ENCODE measurements at places on chromosomes 12 and 14.

- no peak for DNase-seq
Observed at GRCh38 chr14:39452680-39453079, 20.4 kb upstream of the FBXO33 start.

DNA sequence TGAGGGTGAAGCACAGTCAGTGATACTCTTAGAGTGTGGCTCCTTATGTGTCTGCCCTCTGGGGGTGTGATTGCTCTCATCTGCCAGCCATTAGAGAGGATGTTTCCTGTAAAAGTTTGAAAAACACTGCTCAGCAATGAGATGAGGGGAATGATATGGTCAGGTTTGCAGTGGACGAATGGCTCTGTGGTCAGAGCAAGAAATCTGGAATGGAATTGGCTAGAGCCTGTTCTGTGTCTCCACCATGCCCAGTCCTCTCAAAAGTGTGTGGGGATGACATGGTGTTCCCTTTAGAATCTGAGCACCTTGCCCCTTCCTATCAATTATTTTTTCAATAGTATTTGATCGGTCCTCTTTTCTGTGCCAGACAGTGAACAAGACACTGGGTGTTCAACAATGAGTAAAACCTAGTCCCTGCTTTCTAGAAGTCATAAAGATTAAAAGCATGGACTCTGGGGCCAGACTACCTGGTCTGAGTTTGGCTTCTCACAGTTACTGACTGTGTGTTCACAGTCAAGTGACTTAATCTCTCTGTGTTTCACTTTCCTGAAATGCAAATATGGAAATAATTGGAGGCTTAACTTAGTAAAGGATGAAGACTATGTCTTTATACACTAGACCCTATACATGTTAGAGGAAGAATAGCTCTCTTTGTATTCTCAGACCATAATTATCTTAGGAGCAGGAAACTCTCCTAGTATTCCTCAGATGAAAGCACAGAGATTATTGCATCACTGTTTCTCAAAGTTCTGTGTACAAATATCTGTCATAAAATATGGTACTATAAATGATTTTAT is 1.6 kb downstream of the ACSS3 start:
- no peak for DNase-seq

DNA sequence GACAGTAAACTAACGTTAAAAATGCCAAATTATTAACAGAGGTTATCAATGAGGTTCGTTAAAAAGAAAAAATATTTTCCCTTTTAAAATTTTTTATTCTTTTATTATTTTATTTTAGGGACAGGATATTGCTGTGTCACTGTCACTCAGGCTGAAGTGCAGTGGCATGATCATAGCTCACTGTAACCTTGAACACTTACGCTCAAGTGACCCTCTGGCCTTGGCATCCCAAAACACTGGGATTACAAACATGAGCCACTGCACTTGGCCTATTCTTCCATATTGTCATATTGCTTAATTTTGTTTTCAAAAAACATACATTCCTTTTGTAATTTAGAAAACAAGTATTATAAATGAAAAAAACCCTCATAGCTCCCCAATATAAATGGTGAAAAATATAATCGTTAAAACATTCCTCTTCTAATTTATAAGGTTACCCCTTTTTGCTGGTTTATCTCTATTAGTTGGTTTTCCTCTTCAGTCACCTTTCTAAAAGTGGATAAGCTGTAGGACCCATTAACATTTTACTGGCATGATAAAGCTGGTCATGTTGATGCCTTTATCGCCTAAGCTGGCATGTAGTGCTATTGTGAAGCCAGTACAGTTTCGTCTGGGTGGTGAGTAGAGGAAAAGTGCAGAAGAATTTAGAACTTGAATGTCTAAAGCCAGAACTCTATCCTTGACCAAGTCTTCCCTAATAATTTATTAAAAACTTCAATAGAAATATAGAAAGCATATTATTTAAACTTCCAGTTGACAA is 27.6 kb downstream of the PDE3A start:
- DNase-seq: no peak

DNA sequence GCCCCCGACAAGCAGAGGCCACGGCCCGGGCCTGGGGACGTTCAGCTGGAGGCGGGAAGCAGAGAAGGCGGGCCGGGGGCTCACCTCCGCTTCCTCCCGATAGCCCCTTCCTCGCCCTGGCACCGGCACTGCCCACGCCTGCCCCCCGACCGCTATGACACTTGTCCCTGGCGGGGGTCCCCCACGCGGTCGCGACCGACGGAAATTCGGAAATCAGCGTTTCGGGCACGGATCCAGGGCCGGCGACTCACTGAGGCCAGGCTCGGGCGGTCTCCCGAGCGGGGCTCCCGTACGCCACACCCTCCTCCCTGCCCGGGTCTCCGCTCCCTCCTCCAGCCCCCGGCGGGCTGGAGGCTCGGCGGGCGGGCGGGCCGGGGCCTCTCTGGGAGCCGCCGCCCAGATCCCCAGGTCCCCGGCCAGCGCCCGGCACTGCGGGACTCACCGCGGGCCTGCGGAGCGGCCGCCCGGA is 581 bp downstream of the PITPNM2 start:
- no peak for DNase-seq

DNA sequence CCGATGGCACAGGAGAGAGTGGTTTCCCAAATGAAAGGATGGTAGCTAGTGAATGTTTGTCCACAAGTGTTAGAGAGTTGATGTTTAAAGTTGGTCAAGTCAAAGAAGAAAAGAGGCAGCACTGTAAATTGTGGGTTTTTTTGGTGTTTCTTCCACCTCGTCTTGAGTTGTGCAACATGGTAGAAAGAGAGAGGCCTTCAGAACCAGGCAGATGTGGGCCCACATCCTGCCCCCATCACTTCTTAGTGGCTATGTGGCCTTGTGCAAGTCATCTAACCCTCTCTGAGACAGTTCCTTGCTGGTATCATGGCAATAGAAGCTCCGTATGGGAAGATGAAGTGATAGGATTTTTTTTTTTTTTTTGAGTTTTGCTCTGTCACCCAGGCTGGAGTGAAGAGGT is 60.8 kb downstream of the NDUFA12 start:
- DNase-seq: no peak
